CD4-positive, alpha-beta T cell treated with Interleukin-15 for 1 hour (primary cell): ENCODE measurements at places on chromosomes 3 and 15.

DNA sequence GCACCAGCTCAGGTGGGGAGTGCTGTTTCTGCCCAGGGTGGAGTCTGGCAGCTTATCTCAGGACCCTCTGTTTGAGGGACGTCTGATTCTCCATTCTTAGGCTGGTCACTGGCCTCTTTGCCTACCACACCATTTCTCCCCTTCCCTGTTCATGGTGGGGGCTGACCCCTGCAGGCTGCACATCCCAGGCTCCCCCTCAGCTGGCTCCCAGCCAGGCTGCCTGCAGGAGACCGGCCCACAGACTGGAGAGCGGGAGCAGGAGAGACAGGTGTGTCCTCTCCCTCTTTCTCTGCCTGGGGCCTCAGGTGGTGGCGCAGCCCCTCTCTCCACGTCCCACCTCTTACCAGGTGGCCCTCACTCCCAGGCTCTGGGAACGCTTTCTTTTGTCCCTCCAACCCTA, 60.8 kb downstream of the RAB11A start:
- DNase-seq = no peak

GRCh38 chr15:33145447-33145846, 49.1 kb downstream of the FMN1 start:
- DNase-seq = no peak

- DNase-seq = no peak
These were observed 272.9 kb upstream of the CTDSPL start for GRCh38 chr3:37588758-37589157.

DNA sequence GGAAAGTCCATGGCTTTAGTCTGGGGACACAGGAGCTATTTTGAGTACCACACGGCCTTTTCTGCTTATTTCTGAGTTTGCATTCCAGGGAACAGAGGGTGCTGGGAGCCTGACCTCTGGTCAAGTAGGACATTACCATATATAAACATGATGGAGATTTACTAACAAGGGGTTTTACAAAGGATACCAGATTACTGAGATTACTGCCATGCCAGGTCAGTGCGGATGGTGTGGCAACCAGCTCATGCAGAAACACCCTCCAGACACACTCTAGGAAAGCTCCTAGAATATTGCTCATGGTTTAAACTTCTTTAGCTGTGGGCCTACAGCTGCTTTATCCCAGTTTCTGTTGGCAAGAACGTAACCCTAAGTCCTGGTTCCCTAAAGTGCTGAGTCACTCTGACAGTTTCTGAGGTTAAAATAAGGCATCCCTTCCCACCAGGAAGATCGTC, 54.3 kb upstream of the AGTR1 start:
- no peak for DNase-seq

DNA sequence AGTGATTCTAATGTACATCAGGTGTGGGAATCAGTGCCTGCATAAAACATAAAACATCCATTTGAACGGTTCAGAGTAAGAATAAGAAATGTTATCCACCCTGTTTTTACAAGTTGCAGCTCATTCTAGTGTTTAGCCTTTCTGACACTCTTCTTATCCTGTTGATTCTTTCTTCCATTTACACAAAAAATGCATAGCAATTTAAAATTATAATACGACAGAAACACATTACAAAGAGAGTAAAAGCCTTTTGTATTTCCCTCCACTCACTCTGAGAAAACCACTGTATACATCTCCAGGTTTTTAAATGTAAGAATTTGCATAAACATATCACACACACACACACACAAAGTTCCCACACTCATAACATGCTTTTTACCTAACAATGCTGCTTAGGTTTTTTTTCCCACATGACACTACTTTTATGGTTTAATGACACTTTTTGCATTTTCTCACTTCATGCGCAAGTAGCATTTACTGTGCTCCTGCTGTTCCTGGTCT, 199.8 kb downstream of the CNTN6 start:
- DNase-seq = no peak

DNA sequence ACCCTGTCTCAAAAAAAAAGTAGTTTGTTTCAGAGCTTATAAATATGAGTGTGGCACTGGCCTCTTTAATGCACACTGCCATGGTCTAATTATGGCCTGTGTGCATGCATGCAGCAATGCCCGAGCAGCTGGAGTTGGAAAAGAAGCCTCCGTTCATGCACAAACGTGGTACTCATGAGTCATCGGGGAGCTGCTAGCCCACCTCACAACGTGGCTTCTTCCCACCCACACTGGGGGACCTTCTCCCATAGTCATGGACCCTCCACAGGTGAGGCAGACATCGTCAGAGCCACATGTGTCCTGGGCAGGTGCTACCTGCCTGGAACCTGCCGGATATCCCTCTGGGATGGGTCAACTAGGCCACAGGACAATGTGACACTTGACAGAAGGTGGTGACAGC, 66.7 kb downstream of the ATP10A start:
- no peak for DNase-seq

DNA sequence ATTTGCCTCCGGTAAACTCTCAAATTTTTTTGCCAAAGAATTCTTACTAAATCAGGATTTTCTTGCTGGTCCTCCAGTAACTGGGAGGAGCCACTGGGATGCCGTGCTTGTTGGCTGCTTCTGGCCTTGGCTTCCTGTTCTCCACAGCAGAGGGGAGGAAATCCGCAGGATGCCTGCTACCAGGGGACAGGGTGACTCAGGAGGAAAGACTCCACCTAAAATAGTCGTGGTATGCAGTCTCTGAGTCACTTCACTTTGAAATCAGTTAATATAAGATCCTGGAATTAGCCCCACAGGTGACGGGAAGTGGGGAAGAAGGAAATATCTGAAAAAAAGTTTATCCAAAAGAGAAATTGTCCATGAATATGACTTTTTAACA, 6.5 kb upstream of the TM4SF18 start:
- peak; percentile 38 for DNase-seq

DNA sequence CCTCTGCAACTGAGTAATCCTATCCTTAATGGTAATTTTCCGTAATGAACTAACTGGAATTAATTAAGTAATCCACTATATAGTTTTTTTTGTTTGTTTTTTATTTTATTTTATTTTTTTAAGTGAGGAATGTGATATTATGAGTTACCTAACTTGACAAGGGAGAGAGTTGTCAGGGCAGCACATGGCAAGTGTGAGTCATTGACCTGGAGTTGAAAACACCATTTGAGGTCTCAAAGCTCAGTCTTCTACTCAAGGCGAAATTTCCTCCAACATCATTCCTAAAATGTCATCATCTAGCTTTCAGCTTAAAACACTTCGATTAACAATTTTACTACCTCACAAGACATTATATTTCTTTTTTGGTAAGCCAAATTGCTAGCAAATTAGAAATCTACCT, 87.8 kb downstream of the NECTIN3 start:
- no peak for DNase-seq

DNA sequence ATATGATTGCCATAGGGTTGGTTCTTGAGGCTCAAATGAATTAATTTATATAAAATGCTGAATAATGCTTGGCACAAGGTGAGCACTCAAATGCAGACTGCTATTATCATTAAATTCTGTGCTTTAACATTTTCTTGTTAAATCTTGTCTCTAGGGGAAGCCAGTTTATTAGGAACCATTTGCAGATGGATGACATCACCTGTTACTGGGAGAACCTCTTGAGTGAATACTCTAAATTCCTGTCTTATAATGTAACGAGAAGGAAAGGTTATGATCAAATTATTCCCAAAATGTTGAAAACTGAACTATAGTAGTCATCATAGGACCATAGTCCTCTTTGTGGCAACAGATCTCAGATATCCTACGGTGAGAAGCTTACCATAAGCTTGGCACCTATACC, 6.2 kb upstream of the TIMMDC1 start:
- DNase-seq = no peak

GRCh38 chr3:111481551-111481950, 60.4 kb upstream of the CD96 start:
- DNase-seq = no peak

DNA sequence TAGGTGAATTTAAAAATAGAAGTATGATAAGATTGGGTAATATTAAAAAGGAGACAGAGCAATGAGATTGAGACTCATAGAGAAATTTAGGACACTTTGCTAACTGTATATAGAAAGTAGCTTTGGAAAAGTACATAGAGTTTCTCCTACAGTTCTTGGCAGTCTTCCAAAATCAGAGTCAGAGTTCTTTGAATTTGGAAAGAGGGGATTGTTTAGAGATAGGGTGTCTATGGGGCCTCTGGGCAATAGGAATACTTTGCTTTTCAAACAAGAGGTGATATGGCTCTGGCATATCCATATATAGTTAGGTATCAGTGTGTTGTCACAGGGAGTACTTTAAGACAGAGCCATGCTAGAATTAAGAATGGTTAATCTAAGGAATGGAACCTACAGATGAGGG, 477.1 kb upstream of the KCNMB2 start:
- no peak for DNase-seq

- no peak for DNase-seq
These were observed 189.4 kb downstream of the SLC9A9 start for GRCh38 chr3:143658861-143659260.

- DNase-seq = no peak
These were observed 76.6 kb downstream of the RPL39L start for GRCh38 chr3:187062526-187063177.

GRCh38 chr3:73491287-73491662, 133.5 kb downstream of the PDZRN3 start:
- DNase-seq = no peak

- no peak for DNase-seq
These were observed 104.7 kb upstream of the NR2F2 start for GRCh38 chr15:96225642-96226259.

DNA sequence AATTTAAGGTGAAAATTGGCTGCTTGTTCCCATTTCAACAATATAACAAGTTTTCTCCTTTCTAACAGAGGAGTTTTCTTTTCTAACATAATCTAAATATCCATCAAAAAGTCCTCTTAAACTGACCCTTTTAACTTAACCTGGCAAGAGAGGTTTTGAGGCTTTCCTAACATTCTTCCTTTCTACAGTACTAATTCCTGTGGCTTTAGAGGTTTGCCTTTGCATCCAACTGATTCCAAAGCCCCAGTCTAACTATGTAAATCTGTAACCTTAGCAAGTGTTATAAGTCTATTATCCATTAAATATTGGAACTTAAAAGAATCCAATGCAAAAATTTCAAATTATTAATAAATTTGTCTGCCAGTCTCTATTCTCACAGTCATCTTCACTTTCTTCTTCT, 134.1 kb downstream of the ISL2 start:
- DNase-seq = no peak

DNA sequence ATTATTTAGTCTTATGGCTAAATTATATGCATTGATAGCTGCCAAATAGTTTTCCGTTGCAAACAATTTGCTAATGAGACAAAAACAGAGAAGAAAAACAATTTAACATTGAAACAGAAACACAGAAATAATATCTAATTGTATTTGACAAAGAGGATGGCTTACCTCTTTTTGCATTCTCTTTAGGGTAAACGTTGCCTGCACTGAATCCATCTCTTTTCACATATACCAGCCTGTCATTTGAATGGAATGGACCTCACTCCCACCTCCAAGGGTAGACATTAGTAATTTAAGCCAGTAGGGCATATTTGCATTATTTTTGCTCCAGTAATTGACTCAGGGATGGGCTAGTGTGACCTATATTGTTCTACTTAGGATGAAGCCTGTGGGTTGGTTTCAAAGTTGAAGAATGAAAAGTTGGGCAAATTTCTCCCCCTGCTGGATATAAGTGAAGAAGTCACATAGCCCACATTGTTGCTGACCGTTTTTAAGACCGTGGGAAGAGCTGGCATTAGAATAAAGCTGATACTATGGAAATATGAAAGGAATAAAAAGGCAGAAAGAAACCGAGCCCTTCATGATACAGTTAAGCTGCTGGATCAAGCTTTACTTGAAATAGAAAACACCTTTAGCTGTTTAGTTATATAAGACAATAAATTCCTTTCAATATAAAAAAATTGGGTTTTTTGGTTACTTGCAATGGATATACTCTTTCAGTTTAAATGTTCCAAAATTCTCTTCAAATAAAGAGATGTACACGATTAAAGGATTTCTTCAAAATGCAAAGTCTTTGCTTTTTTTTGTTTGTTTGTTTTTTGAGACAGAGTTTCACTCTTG, 26.9 kb downstream of the PIERCE2 start:
- no peak for DNase-seq

DNA sequence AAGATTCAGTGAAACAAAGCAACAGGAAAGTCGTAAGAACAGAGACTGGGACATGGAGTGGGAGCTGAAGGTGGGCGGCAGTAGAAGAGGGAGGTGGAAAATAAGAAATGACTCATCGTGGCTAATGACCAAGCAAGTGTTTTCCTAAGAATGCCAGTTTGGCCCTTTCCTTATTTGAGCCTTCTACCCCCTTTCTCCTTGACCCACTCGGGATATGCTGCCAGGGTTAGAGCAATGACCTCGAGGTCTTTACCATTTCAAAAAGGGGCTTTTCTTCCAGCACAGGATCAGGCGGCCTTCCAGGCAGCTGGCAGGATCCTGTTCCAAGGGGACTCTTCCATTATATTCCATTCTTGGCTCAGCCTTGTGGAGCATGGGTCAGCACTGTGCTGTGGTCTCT, 241.1 kb downstream of the RYR3 start:
- no peak for DNase-seq

DNA sequence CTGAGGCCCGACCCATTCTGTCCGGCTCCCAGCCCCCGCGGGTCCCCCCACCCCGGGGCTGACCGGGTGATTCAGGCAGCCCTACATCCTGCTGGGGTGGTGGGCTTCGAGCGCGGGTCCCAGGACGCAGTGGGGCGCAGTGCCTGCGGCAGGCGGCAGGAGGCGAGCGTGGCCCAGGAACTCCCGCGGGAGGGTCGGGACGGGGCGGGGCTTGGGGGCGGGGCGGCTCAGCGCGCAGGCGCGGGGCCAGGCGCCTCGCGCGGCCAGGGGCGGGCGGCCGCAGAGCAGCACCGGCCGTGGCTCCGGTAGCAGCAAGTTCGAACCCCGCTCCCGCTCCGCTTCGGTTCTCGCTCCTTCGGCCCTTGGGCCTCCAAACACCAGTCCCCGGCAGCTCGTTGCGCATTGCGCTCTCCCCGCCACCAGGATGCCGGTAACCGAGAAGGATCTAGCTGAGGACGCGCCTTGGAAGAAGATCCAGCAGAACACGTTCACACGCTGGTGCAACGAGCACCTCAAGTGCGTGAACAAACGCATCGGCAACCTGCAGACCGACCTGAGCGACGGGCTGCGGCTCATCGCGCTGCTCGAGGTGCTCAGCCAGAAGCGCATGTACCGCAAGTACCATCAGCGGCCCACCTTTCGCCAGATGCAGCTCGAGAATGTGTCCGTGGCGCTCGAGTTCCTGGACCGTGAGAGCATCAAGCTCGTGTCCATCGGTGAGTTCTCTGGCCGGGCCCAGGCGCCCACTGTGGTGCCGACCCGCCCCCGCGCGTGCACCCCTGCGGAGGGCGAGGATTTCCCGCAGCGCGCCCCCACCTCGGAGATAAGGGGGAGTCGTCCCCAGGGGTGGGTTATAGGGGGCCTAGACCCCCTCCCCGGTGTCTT, at the start of gene FLNB:
FLNB (plus strand) TSS at position 282 of the 885 bp plus-strand sequence; CDS start at position 425, 143 bp downstream.
- peak; percentile 79 for DNase-seq

DNA sequence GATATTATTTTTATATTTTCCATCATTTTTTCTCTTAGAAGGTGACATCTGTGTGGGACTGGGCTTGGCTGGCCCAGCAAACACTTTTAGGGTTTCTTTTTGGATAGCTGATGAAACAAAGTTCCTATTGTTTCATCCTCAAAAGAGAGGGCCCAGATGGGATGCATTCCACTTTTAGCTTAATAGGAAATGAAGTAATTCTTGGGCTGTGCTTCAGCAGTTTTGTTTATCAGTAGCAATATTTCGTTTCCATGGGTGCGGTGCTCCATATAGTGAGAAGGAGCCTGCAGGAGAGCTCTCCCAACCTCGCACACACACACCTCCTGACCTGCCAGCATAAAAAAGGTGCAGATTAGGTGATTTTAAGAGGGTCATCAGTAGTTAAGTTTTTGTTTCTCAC, 147.5 kb downstream of the AKAP13 start:
- no peak for DNase-seq

GRCh38 chr15:75672646-75673425, 25.1 kb downstream of the SNX33 start:
- no peak for DNase-seq
